Melanocyte of skin (primary cell): ENCODE measurements at places on chromosomes 3 and 15. TPM values are rescaled to one million over a fixed set of nuclear protein-coding genes. Genes with fewer than 3 reads are reported as not detected.

The HTR3E gene
- not detected in 2 replicates for total RNA-seq

The TLR9 gene
- not detected in 2 replicates for total RNA-seq

The HGD gene
- total RNA-seq, result under 0.01 and 0.15 TPM in 2 replicates

The ANKUB1 gene
- total RNA-seq, result not detected in 2 replicates

The SLC22A13 gene
- total RNA-seq, result under 0.01 and 1.1 TPM in 2 replicates

The MEF2A gene
- total RNA-seq, result 17.3 and 26.4 TPM in 2 replicates

The HOMER2 gene
- 5.0 and 5.9 TPM in 2 replicates for total RNA-seq

The IMPG2 gene
- under 0.01 and 0.31 TPM in 2 replicates for total RNA-seq

The KLHL40 gene
- total RNA-seq, result not detected in 2 replicates

The BCL2A1 gene
- total RNA-seq, result 155 and 170 TPM in 2 replicates

The CLEC3B gene
- 1.1 TPM in 1 of 2 replicates, not detected in the other for total RNA-seq
